ENCODE measurements at places on chromosomes 13 and 19.

DNA sequence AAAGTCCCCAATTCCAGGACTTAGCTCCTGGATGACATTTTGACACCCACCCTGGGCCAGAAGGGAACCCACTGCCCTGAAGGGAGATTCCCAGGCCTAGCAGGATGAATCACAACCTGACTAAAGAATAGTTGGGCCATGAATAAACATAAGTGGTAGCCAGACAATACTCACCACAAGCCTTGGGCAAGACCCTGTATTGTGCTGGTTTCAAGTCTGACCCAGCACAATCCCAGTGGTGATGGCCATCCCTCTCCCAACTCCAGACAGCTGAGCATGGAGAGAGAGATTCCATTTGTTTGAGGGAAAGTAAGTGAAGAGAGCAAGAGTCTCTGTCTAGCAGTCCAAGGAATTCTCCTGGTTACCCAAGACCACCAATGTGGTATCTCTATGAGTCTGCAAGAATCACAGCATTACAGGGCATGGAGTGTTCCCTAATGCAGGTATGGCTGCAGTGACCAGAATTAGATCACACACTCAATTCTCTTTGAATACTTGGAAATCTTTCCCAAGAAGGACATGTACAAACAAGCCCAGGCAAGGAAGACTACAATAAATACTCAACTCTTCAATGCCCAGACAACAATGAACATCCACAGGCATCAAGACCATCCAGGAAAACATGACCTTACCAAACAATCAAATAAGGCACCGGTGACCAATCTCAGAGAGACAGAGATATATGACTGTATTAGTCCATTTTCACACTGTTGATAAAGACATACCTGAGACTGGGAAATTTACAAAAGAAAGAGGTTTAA is 158.0 kb downstream of the VWA8 start:
- DNase-seq = peak; percentile 12

- no peak for DNase-seq
These were observed 54.5 kb downstream of the RGCC start for GRCh38 chr13:41511827-41512226.

DNA sequence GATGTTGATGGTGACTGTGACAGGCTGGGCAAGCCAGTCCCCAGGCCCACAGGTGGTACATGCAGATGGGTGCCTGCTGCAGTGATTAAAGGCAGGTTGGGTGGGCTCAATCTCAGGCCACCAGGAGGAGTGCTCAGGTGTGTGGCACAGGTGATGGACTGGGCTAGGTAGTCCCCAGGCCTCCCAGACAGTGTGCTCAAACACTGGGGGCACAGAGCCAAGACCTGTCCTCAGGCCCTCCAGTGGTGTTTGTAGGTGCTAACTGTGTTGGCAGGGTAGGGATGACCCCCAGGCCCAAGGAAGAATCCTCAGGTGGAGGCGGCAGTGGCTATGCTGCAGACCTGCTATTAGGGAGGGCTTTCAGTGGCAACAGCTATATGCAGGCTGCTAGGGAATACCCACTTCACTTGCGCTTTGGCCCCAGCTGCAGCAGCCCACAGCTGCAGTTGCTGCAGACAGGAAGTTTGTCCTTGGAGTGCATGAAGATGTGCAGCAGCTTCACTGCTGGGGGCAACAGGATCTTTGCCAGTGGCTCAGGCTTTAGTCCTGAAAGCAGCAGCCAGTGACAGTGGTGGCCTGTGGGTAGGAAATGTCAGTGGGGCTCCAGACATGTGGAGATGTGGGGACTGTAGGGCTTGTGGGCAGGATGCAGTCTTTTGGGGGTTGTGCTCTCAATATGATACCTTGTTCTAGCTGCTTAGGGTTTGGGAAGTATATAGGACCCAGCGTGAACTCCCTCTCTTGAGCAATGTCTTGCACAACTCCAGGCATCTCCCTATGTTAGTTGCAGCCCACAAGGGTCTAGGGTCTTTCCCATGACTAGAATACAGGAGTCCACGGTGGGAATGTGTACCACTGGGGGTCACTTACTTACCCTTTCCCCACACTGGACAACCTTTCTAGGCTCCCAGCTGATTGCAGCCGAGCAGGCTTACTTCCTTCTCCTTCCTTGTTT is 54.1 kb upstream of the MLNR start:
- peak; percentile 6 for DNase-seq

- DNase-seq = no peak
These were observed 107.8 kb downstream of the COL4A2 start for GRCh38 chr13:110414931-110415330.

- no peak for DNase-seq
These were observed 49.4 kb downstream of the ZNF91 start for GRCh38 chr19:23345838-23346237.
